NCI-H2029 (cell line): ENCODE measurements at places on chromosomes 1 and 21.
A peak's percentile ranks its signal among the peaks of the same experiment; 100 is the strongest.

DNA sequence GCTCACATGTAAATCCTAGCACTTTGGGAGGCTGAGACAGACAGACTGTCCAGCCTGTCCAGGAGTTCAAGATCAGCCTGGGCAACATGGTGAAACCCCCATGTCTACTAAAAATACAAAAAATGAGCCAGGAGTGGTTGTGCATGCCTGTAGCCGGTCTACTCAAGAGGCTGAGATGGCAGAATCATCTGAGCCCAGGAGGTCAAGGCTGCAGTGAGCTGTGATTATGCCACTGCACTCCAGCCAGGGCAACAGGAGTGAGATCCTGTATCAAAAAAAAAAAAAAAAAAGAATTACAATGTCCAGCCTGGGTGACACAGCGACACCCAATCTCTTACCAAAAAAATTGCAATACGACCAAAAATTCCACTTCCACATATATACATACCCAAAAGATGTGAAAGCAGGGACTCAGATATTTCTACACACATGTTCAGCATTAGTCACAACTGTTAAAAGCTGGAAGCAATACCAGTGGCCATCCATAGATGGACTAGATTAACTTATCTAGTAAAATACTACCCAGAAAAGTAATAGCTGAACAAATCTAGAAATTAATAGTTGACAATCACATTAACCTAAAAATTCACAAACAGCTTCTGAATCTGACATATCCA, 49.2 kb downstream of the ASH1L start:
- DNase-seq, result no peak

- no peak for DNase-seq
Observed at GRCh38 chr1:188089461-188089860, 1260.7 kb downstream of the PLA2G4A start.

GRCh38 chr1:101167891-101168290, 68.9 kb upstream of the S1PR1 start:
- no peak for DNase-seq

- DNase-seq, result no peak
Observed at GRCh38 chr1:23132033-23132432, 36.6 kb downstream of the LUZP1 start.

DNA sequence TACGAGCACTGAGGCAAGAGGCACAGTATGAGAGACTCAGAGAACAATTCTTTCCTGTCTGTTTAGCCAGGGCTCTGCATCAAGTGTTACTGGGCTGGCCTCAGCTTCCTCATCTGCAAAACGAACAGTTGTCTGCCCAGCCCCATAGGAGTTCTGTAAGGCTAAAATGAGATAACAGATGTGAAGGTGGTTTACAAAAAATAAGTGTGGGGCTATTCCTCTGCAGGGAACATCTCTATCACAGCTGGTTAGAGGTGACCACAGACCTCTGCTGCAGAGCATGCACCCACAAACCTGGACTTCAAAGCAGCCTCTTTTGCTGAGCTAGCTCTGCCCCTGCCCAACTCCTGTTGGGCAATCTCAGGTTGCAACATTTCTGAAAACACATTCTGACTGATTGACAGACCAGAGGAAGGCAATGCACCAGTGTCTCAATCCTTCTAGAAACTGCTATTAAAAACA, 10.5 kb upstream of the OLIG1 start:
- no peak for DNase-seq

DNA sequence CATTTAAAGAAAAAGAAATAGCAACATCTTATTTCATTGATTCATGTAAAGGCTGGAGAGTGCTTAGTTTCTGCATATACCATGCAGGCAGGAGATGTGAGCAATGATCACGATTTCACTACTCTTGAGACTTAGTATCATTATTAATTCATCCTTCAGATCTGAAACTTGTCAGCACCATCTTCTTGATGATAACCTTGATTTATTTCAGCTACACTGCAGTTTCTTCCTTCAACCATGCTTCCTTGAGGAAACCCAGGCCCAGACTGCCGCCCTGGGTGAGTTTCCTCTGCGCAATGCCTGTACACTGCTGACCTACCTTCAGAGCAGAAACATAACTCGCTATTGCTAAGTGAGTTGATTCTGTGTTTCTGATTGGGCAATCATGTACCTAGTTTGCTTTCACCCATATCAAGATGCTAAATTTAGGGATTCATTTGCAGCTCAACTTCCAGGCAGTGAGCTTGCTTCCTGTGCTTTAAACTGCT, 13.5 kb upstream of the BCL10 start:
- DNase-seq, result no peak

DNA sequence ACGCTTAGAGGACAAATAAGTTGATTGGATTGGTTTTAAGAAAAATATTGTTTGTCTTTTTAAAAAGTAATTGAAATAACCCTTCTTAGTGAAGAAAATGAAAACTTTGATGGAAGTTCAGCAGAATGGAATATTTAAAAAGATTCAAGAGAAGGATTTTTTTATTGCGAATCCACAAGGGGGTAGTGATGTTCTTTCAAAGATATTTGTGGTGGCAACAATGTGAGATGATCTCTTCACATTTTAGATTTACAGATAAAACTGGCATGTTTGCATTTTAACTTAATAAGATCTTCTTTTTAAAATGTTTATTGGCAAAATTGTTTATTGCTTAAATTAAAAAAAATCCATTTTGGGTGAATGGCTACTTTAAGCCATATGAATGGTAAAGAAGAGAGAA, 8.9 kb downstream of the CAMTA1 start:
- DNase-seq, result peak; percentile 8

DNA sequence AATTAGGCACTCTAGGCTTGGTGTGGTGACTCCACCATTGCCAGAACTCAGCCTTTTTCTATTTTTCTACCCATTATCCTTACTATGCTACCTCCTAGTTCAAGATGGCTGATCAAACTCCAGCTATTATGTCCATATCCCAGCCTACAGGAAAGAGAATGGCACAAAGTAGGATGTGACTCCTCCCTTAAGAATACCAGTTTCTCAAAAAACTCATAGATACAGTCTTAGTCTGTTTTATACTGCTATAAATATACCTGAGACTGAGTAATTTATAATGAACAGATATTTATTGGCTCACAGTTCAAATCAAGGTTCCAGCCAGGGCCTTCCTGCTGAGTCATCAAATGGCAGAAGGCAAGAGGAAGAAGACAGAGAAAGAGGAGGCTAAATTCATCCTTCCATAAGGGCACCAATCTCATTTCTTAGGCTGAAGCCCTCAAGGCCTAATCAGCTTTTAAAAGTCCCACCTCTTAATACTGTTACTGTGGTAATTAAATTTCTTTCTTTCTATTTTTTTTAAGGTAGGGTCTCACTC, 542.8 kb upstream of the BEND5 start:
- no peak for DNase-seq

GRCh38 chr1:235657747-235658526, 8.4 kb upstream of the GNG4 start:
- DNase-seq, result no peak

DNA sequence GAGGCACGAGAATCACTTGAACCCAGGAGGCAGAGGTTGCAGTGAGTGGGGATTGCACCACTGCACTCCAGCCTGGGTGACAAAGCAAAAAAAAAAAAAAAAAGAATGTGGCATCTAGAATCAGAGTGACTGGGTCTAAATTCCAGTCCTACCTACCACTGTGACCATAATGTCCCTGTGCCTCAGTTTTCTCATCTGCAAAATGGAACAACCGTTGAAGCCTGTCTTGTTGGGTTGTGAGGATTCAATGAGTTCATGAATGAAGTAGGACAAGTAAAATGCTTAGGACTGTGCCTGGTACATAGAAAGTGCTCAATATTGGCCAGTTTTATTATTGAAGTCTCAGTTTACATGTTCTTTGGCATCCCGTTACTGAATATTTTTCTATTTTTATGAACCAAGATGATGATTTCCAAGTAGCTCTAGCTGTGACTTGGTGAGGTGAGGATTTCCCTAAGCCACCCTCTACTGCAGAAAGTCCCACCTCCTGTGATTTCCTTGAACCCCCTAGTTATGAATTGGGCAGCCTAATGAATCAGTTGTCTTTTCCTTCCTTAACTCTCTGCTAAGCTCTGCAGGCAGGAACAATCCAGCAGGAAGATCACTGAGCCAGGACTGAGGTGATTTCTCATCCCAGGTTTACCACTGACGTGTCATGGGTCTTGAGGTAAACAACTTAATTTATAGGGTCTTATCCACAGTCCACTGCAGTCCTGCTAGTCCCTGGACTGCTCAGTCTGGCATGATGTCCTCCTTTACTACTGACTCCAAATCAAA, 18.9 kb upstream of the MEAF6 start:
- no peak for DNase-seq

- DNase-seq, result no peak
Observed at GRCh38 chr1:9164532-9164900, 35.6 kb upstream of the GPR157 start.

DNA sequence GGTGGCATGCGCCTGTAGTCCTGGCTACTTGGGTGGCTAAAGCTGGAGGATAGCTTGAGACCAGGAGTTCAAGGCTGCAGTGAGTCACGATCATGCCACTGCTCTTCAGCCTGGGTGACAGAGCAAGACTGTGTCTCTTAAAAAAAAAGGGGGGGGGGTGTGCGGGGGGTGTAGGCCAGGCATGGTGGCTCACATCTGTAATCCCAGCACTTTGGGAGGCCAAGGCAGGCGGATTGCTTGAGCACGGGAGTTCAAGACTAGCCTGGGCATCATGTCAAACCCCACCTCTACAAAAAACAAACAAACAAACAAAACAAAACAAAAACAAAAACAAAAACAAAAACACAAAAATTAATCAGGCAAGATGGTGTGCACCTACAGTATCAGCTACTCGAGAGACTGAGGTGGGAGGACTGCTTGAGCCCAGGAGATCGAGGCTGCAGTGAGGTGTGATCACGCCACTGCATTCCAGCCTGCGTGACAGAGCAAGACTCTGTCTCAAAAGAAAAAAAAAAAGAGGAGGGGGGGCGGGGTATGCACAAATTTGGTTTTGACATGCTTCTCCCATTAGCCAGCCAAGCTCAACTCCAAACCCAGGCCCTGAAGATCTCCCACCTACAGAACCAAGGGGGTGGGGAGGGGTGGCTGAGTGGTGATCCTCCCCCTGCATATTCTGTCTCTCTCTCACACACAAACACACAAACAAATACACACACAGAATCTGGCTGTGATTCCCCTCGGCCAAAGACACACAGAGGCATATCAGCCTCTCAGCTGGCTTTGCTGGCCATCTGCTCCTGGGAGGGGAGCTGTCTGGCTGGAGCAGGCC, 3.1 kb downstream of the PTAFR start:
- DNase-seq, result no peak

DNA sequence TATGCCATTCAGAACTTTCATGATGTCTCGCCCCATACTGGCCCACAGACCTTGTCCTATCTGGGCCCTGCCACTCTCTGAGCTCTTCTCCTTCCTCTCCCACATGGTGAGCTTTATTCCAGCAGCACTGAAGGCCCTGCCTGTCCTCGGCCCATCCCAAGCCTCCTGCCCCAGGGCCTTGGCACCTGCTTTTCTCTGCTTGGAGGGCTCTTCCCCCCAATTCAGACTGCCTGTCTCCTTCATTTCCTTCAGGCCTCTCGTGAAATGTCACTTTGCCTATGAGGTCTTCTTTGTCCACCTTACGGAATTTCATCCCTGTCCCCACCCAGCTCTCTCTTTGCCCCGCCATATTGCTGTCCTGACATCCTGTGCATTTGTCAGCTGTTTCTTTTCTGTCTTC, 191.7 kb upstream of the POU3F1 start:
- no peak for DNase-seq

GRCh38 chr1:68197891-68198290, 34.4 kb downstream of the WLS start:
- DNase-seq, result peak; percentile 91

GRCh38 chr1:60152891-60153290, 79.3 kb upstream of the C1orf87 start:
- no peak for DNase-seq

DNA sequence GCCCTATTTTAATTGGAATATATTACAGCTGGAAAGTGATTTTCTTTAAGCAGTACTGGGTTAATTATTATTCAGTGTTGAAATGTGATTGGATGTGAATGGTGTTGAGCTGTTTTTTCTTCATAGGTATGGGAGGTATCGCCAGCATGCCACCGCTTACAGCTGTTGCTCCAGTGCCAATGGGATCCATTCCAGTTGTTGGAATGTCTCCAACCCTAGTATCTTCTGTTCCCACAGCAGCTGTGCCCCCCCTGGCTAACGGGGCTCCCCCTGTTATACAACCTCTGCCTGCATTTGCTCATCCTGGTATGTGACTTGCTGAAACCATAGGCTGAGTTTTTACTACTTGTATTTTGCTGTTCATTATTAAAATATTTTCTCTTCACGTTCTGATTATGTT, 107.7 kb downstream of the ITSN1 start:
- DNase-seq, result no peak

DNA sequence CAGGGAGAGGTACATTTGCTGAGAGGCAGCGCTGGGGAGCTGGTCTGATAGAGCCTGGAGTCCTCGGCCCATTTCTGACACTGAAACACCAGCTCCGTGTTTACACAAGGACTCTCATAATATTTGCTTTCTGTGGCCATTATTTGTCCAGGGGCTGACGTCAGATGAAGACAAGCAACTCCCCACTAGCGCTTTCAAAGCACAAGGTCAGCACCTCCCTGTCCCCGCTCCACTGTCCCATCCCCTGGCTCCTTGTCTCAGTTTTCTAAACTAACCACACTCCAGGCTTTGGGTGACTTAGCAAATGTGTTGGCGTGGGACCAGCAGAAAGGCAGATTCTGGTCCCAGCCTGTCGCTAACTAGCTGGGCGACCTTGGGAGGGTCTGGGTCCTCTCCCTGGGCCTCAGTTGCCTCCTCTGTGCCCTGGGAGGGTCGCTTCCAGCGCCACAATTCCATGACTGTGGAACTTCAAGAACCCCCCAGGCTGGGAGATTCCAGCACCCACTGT, 37.4 kb upstream of the ZBTB40 start:
- peak; percentile 93 for DNase-seq

DNA sequence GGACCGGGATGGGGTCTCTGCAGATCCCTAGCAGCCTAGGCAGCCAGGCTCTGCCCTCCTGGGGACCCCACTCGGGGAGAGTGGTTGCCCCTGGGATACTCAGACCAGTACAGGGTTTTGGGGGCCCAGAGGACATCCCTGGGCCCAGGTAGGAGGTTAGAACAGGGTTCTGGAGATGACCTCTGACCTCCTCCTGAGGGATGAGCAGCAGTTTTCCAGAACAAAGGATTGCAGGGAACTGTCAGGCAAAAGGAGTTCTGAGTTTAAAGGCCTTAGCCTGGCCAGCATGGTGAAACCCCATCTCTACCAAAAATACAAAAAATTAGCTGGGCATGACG, 20.4 kb upstream of the VPS13D start:
- DNase-seq, result no peak

DNA sequence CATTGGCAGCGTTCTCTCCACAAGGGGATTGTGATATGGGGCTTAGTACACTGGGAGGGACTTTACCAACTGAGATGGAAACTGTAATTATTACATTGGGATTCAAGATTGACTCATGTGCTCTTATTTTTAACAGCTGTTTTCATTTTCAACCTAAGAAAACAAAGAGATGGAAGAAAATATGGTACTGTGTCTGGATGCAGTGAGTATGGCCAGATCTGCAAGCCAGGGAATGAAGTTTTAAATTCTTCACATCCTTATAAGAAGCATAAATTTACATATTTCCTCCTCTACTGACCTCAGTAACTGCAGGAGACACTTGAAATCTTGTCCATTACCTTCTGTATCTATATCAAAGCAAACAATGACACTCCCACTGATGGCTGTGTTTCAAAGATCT, 81.5 kb upstream of the EDEM3 start:
- no peak for DNase-seq
